ENCODE measurements at places on chromosomes 4 and X.

GRCh38 chr4:152935143-152935542, 980 bp upstream of the FHDC1 start:
- no peak for DNase-seq

DNA sequence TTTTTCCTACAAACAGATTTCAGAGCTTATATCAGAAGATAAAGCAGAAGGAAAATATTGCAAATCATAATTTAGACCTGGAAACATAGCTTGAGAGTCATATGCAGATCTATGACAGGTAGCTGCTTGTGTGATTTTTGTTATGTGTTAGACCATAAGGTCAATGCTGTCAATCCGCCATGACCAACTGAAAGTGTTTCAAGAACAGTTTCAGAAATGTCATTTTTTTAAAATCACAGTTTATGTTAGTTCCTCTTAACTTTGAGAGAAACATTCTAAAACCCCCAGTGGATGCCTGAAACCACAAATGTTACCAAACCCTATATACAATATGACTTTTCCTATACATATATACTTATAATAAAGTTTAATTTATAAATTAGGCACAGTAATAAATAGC, 391.3 kb upstream of the FAM241A start:
- DNase-seq = no peak

DNA sequence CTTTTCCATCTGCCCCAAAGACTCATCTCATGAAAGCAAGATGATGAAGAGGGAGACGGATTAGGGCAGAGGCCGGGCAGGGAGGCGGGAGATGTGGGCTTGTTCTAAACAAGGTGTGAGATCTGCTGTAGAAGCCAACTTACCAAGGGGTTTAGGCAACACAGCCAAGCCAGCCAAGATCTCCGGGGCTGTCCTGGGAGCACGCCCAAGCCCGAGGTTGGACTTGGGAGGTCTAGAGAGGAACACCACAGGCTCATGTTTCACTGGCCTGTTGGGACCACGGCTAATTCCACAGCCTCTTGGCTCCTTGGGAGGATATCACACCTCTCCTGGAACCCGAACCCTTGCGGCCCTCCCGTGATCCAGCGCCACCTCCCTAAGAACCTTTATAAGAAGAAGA, 171.4 kb downstream of the CRLF2 start:
- no peak for DNase-seq

DNA sequence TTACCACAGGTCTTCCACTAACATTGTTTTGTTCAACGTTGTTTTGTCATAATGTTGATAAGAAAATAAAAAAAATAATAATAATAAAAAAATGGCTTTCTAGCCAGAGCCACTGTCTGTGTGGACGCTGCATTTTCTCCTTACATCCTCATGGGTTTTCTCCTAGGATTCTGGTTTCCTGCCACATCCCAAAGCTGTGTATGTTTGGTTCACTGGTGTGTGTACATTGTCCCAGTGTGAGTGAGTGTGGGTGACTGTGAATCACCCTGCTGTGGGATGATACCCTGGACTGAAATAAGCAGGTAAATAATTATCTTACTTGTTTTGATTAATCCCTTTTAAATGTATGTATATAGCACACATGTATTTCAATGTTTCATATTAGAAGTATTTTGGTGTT, 2154.4 kb upstream of the AGA start:
- no peak for DNase-seq

DNA sequence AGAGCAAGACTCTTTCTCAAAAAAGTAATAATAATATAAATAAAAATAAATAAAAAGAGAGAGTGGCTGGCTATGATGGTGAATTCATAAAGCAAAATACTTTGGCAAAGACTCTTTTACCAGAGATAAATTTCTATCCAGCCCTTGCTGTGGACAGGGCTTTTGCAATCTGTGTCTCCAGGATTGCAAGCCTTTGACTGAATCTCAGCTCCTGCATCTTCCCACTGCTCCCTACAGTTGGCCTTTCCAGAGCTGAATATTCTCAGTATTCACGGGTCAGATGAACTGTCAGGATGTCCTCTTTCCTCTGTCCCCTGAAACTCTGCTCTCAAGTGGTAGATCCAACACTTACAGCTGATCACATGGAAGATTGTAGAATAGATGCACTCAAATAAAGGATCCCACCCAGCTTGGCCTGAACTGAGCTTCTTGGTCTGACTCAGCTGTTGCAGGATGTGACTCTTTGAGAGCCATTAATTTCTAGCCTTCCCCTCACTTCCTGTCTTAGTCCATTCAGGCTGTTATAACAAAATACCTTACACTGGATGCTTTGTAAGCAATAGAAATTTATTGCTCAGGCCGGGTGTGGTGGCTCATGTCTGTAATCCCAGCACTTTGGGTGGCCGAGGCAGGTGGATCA, 123.4 kb upstream of the GUCY1A1 start:
- DNase-seq = no peak
